ENCODE measurements at places on chromosomes 2 and 18.
A peak's percentile ranks its signal among the peaks of the same experiment; 100 is the strongest.

GRCh38 chr2:124281541-124281940 lies 256.5 kb downstream of the CNTNAP5 start:
- no peak for DNase-seq

- no peak for DNase-seq
Measured at GRCh38 chr2:174597009-174597344, 627 bp downstream of the WIPF1 start.

DNA sequence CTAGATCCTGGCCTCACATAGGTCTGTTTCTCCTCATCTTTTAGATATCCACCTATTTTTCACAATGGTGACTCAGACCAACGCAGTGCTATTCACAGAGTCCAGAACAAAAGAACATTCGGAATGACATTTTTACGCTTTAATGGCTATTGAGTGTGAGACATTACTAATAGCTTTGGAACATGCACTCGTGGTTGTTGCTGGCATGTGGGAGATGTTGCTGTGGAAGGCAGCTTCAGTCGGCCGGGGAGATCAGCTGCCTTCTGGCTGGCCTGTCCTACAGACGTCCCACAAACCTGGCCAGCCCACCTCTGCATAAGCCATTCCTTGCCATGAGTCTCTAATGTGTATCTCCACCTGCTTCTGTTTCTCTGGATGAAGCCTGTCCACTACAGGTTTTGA lies 3.4 kb downstream of the MBP start:
- DNase-seq: peak; percentile 91

DNA sequence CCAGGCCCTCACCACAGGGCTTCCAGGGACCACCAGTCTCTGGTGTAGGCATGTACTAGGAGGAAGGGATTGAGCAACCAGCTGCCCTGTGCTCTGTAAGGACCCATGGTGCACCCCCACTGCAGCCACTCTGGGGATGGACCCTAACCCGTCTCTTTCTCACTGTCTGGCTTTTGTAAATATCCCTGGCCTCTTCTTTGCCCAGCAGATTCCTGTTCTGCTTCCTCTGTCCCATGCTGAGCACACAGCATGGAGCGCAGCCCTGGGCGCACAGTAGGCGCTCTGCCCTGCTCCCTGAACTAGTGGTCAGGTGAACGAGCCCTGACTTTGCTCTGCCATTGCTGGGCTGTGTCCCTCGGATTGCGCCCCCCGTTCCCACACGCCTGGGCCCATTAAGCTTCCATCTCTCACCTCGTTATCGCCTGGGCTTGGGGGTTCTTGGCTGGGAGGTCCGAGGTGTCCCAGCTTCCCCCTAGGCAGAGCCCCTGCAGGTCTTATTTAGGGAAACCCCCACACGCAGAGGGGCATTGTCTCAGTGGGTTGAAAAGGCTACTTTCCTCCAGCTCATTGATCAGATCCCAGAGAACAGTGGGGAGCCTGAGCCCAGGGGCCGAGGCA lies 162.1 kb downstream of the MYCN start:
- DNase-seq: no peak

DNA sequence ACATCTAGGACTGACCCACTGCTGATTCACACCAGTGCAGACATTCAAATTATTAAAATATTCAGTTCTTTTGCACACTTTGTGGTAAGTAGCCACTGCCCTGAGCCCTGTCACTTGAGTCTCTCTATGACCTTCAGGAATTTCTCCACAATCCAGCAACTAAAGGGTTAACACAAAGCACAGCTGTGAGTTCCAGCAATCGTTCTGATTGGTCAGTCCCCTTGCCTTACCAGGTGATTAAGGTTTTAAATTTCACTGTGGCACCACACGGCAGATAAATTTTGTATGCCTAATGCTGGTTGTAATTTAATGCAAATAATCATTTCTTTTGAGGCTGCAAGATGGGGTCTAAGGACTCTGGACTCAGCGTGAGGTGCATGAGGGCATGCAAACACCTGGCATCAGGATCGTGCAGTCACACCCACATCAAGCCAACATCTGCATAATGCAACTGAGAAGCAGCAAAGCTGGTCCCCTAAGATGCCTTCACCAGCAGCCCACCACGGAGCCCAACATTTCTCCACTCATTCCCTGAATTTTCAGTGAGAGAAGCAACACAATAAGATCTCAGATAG lies 36.6 kb downstream of the SLC14A1 start:
- no peak for DNase-seq

DNA sequence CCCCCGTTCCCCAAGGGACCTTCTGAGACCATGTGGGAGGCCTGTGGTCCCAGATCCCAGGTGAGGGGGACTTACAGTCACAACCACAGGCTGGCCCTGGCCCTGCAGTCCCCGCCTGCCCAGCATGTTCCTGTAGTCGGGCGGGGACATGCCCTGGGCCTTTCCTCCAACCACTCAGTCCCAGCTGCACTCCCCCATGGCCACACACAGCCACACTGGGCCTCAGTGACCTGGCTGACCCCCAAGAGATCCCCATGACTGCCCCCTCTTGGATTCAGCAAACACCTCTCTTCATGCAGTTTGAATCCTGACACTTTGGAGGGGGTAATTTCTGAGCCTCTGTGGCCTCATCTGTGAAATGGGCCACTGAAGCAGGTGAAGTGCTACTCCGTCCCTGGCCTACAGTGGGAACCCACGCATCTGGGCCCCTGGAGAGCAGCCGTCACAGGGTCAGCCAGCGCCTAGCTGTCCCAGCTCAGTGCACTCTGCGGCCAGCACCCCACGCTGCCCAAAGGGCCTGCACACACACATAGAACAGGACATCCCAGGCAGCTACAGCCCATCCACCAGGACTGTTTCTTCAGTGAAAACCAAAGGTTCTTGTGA lies 12.7 kb upstream of the ARHGEF4 start:
- DNase-seq: no peak

GRCh38 chr2:211879323-211879722 lies 659.3 kb downstream of the ERBB4 start:
- peak; percentile 11 for DNase-seq

DNA sequence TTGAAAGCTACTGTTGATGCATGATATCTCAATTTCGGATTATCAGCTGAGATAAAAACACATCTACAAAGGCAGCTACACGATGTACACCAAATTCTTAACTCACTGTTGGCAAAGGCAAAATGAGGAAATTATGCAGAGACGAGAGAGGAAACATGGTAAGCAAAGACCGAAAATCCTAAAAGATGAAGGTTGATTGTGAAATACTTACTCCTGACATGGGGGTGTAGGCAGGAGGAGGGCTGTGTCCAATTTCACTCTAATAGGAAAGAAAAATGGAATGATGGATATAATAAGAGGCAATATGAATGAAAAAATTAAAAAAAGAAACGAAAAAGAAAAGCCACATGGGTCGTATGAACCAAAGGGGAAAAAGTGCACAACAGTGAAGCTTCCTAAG lies 831.3 kb downstream of the CPS1 start:
- DNase-seq: no peak

DNA sequence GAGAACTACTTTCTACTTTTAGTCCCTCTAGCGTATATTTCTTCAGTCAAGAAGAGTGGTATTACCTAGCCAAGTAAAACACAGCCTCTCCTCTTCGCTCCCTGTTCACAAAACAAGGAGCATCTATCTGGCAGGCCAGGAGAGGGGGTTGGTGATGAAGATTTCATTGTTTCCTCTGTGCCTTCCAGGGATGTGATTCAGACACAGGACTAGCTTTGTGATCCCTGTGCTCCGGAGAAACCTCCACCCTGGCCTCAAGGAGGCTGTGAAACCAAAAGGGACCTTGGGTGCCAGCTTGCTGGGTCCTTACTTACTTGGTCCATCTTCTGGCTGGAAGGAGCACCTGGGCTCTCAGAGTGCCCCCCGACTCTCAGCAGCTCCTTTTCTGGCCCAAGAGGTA lies 5.7 kb downstream of the RHOB start:
- peak; percentile 90 for DNase-seq

GRCh38 chr2:1680222-1681016 lies 63.9 kb downstream of the PXDN start:
- DNase-seq: no peak

GRCh38 chr18:22563164-22563583 lies 145.5 kb upstream of the CTAGE1 start:
- peak; percentile 98 for DNase-seq

DNA sequence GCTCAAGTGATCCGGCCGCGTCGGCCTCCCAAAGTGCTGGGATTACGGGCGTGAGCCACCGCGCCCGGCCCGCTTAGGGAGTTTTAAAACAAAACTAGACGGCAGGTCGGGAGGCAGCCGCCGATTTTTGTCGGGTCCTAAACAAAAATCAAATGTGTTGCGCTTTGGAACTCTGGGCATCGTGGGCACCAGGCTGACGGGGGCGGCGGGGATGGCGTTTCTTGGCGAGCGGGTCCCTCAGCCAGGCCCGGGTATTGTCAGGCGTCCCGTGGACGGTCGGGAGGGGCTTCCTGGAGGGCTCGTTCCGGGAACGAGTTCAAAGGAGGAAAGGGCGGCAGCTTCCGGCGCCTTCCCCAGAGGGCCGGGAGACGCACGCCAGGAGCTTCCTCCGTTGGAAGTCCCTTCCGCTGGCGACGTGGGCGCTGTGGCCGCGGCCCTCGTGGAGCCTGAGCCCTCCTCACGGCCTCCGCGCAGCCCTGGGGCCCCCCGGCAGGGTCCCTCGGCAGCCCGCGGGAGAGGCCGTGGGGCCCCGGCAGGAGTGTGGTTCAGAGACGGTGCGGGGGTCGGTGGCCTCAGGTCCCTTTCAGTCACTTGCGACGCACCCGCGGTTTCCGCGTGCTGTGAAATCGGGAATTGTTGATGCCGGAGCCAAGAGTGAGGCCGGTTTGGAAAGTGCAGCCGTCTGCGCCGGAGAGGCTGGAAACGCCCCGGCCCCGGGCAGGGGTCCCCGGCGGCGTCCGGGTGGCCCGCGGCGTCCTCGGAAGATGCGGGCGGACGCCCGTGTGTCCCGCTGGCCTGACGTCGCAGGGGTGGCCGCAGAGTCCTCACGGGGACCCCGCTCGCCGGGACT lies 59.3 kb downstream of the EMILIN2 start:
- peak; percentile 57 for DNase-seq

- DNase-seq: no peak
Measured at GRCh38 chr2:21269382-21269781, 145.6 kb downstream of the TDRD15 start.

- no peak for DNase-seq
Measured at GRCh38 chr2:105447476-105447875, 48.6 kb upstream of the FHL2 start.

DNA sequence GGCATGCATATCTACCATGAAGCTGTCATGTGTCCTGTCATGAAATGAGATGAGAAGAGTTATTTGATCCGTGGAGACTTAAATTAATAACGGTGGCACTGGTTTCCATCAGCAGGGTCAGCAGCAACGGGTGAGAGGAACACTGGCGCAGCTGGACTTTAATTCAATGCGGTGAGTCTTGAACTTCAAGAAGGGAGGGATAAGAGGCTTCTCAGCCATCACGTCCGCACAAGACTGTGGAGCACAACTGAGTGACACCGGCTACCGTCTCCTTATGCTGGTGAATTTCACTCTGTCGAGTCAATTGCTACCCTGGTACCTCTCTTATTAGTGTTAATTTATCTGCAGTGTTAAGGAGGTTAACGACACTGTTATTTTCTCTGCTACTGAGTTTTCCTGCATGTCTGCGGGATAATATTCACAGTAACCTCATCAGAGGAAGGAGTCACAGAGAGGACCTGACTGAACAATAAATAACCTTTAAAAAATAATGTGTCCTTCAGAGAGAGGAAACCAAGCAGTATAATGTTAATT lies 236.8 kb downstream of the EPHA4 start:
- no peak for DNase-seq

GRCh38 chr2:105130546-105130945 lies 92.7 kb downstream of the MRPS9 start:
- DNase-seq: no peak

DNA sequence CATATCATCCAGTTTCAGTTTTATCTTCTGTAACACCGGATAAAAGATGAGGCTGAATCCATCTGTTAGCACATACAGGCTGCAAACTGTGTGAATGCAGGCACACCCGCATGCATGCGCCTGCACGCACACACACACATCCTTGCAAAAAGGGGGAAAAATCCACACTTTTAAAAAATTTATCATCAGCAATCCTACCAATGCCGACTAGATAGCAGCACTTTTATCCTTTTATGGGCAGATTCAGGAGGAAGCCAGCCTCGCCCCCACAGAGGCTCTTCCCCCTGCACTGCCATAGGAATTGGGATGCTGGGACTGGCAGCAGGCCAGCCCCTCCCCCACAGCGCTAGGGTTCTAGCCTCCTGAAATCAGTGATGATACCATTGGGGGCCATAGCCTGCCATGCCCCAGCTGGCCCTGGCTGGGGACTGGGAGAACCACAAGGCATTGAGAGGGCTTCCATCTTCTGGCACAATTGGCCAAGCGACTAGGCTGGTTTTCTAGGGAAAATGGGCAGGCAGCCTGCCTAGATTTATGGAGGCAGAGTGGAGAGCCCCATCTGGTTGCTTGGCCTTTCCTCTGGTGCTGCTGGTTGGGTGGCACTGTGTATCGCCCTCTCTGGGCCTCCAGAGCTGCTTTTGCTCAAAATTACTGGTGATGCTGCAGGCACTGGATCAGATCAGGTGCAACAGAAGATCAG lies 25.5 kb downstream of the CYRIA start:
- DNase-seq: no peak

- DNase-seq: no peak
Measured at GRCh38 chr2:136093583-136093982, 24.4 kb downstream of the CXCR4 start.

GRCh38 chr2:142946941-142947340 lies 69.5 kb downstream of the KYNU start:
- no peak for DNase-seq

DNA sequence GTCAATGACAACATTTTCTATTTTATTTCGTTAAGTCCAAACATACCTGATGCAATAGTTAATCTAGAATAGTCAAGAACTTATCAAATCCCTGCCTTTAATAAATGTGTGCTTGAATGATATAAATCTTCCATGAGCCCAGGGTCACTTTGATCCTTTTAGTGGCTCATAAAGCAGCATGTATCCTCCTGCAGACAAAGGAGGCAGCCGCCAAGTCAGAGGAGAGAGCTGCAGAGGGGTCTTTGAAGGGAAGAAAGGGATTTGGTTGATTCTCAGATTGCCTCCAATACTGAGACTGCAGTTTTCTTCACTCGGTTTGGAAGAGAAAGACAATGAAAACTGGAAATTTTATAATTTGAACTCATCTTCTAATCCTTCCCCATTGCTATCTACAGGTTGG lies 378.4 kb upstream of the PIK3C3 start:
- DNase-seq: no peak

GRCh38 chr18:68417166-68417799 lies 297.6 kb downstream of the TMX3 start:
- DNase-seq: no peak

- peak; percentile 79 for DNase-seq
Measured at GRCh38 chr2:235268535-235268934, 225.3 kb upstream of the AGAP1 start.

DNA sequence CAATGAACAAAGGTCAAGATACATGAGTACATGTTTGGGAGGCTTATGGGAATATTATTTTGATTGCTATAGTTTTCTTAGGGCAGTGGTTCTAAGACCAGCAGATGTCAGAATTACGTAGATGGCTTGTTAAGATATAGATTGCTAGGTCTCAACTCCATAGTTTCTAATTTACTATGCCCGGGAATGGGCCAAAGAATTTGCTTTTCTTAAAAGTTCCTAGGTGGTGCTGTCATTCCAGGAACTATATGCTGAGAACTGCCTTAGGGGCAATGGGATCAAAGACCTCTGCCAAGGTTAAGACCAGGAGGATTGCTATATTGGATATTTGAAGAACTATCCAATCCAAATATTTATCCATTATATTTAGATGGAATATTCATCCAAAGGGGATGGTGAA lies 141.8 kb downstream of the FSIP2 start:
- no peak for DNase-seq
